ENCODE measurements at places on chromosomes 2 and 18.

- no peak overlapping the region for H3K27ac ChIP-seq
- no peak for DNase-seq
- H3K4me1 ChIP-seq = no peaks in the 10 kb centered on the region
- no peaks in the 10 kb centered on the region for H3K36me3 ChIP-seq
Measured at GRCh38 chr2:34549710-34550345, 950.7 kb upstream of the FAM98A start.

GRCh38 chr2:167607731-167608130, 639.7 kb downstream of the STK39 start:
- no peaks in the 10 kb centered on the region for H3K4me1 ChIP-seq
- no peaks in the 10 kb centered on the region for H3K27me3 ChIP-seq
- H3K4me3 ChIP-seq = no peak overlapping the region
- no peak overlapping the region for H3K27ac ChIP-seq
- no peak for DNase-seq
- H3K36me3 ChIP-seq = no peaks in the 10 kb centered on the region

GRCh38 chr2:160091381-160091780, 29.0 kb upstream of the PLA2R1 start:
- no peak overlapping the region for H3K4me3 ChIP-seq
- no peaks in the 10 kb centered on the region for H3K27me3 ChIP-seq
- no peaks in the 10 kb centered on the region for H3K4me1 ChIP-seq
- no peaks in the 10 kb centered on the region for H3K36me3 ChIP-seq

GRCh38 chr18:26487437-26487836, 60.9 kb downstream of the KCTD1 start:
- no peaks in the 10 kb centered on the region for H3K27me3 ChIP-seq
- no peak overlapping the region for H3K27ac ChIP-seq
- H3K4me3 ChIP-seq = no peak overlapping the region
- H3K4me1 ChIP-seq = no peaks in the 10 kb centered on the region
- no peak for DNase-seq
- peaks cover 49% of the 10 kb centered on the region for H3K36me3 ChIP-seq

DNA sequence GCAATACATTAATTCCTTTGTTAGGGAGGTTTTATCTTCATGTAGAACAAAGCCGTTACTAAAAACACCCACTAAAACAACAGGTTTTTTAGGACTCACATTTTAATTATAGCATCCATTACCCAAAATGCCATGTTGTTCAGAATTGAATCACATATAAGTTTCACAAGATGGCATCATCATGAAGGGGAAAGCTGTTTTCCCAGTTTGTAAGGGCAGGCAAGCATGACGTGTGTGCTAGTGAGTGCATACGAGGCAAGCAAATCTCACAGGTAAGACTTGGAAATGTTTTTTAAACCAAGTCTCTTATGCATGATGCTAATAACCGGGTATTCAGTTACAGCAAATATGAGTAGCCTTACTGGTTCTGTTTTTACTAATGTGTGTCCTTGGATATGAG, 111.8 kb upstream of the NFATC1 start:
- H3K36me3 ChIP-seq = peaks cover 8% of the 10 kb centered on the region
- no peaks in the 10 kb centered on the region for H3K4me1 ChIP-seq
- H3K4me3 ChIP-seq = no peak overlapping the region
- H3K27ac ChIP-seq = no peak overlapping the region

DNA sequence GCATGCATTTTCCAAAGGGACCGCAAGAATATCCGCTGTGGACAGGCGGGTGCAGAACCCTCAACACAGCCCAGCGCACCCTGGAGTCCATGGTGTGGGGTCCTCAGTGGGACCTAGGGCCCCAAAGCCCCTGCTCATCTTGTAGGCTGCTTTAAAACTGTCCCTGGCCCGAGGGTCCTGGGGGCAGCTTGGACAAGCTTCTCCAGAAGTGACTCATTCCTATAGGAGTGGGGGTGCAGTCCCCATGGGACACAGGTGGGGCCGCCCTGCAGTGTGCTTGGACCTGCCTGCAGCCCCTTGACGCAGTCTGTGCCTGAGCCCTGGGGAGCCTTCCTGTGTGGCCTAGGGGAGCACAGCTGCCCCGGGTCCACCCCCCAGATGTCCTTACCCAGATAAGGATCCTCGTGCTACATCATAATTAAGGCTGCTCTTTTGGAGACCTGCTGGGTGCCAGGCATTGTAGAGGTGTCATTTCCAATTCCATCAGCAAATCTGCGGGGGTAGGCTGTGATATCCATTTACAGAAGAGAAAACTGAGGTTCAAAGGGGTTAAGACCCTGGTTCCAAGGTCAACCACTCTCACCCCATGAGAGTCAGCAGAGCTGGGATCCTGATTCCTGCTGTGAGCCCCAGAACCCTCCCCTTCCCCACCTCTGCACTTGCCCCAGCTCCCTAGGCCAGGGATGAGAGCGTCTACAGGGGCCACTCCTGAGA, 1.7 kb upstream of the HS6ST1 start:
- peaks cover 14% of the 10 kb centered on the region for H3K36me3 ChIP-seq
- no peak for DNase-seq

DNA sequence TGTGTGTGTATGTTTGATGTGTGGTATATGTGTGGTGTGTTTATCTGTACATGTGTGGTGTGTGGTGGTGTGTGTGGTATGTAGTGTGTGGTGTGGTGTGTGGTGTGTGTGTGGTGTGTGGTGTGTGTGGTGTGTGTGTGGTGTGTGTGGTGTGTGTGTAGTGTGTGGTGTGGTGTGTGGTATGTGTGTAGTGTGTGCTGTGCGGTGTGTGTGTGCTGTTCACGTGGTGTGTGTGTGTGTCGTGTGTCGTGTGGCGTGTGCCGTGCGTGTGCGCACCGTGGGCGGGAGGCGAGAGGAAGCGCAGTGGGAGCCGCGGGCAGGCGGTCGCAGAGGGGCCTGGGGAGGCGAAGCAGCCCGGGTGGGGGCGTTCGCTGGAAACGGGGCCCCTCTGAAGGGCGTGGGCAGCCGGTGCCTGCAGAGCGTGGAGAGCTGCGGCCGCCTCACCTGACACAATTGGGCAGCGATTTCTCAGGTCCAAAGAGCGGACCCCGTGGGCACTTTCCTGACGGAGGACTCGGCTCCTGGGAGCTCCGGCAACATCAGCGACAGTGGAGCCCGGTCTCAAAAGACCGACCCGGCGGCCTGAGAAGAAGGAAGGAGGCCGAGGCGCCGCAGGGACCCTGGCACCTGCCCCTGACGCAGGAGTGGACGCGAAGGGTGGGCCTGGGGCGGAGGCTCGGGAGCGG, 741.1 kb upstream of the SALL3 start:
- H3K27ac ChIP-seq = no peak overlapping the region
- H3K27me3 ChIP-seq = no peaks in the 10 kb centered on the region
- no peak for DNase-seq
- peak overlapping the region; percentile 11 for H3K4me3 ChIP-seq

DNA sequence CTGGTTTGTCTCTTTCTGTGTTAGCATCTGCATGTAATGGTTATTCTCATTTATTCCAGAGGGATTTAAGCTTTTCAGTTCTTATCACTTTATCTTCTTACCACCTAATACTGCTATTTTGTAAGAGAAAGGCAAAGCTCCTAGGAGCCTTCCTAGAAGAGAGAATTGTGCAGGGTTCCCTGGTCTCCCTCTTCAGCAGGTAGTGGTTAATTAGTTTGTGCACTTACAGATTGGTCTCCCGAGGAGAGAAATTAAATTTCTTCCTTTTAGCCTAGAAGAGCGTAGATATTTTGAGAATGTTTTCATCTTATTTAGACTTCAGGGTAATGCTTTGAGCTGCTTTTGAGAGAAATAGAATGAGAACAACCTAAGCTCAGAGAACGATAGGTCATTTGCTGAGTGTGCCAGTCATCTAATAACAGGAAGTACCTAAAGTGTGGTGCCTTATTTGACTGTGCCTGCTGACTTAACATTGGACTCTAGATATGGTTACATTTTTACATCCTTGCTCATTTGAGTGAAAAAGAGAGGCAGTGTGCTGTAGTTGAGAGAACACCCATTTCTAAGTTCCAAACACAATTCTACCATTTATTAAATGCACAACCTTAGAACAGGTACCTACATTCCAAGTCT, 651.4 kb downstream of the STK39 start:
- peaks cover 1% of the 10 kb centered on the region for H3K36me3 ChIP-seq
- no peak overlapping the region for H3K27ac ChIP-seq
- no peak for DNase-seq
- H3K27me3 ChIP-seq = no peaks in the 10 kb centered on the region
- no peak overlapping the region for H3K4me3 ChIP-seq
- H3K4me1 ChIP-seq = no peaks in the 10 kb centered on the region

GRCh38 chr18:3450799-3451182, 819 bp downstream of the TGIF1 start:
- peaks cover 6% of the 10 kb centered on the region for H3K36me3 ChIP-seq
- DNase-seq = peak; percentile 23
- no peaks in the 10 kb centered on the region for H3K27me3 ChIP-seq
- H3K27ac ChIP-seq = peak overlapping the region; percentile 91
- peak overlapping the region; percentile 95 for H3K4me3 ChIP-seq
- peaks cover 8% of the 10 kb centered on the region for H3K4me1 ChIP-seq

GRCh38 chr18:40925071-40925541, 1029.9 kb upstream of the PIK3C3 start:
- no peak overlapping the region for H3K27ac ChIP-seq
- no peaks in the 10 kb centered on the region for H3K27me3 ChIP-seq
- no peak overlapping the region for H3K4me3 ChIP-seq
- H3K36me3 ChIP-seq = no peaks in the 10 kb centered on the region

- H3K27me3 ChIP-seq = no peaks in the 10 kb centered on the region
- no peaks in the 10 kb centered on the region for H3K36me3 ChIP-seq
- H3K4me1 ChIP-seq = peaks cover 6% of the 10 kb centered on the region
- H3K4me3 ChIP-seq = no peak overlapping the region
- no peak overlapping the region for H3K27ac ChIP-seq
Measured at GRCh38 chr2:228689053-228689452, 507.6 kb upstream of the SPHKAP start.

DNA sequence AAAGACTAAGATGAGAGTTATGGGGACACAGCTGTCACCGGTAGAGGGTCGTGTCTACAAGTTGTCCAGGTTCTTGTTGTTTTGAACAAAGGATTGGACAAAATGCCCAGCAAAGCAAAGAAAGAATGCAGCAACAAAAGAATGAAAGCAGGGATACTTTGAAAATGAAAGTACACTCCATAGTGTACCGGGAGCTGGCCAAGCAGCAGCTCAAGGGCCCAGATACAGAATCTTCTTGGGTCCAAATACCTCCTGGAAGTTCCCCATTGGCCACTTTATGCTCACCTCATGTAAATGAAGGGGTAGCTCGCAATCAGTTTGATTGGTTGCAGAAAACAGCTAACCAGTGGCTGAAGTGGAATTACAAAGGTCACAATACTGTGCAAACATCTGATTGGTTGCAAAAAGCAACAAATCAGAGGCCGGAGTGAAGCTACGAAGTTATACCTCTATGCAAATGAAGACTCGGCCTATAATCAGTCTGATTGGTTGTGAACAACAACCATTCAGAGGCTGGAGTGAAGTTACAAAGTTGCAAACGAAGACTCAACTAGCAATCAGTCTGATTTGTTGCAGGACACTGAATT, 474.9 kb upstream of the TMEFF2 start:
- no peak overlapping the region for H3K4me3 ChIP-seq
- no peak overlapping the region for H3K27ac ChIP-seq
- DNase-seq = no peak
- H3K4me1 ChIP-seq = no peaks in the 10 kb centered on the region

DNA sequence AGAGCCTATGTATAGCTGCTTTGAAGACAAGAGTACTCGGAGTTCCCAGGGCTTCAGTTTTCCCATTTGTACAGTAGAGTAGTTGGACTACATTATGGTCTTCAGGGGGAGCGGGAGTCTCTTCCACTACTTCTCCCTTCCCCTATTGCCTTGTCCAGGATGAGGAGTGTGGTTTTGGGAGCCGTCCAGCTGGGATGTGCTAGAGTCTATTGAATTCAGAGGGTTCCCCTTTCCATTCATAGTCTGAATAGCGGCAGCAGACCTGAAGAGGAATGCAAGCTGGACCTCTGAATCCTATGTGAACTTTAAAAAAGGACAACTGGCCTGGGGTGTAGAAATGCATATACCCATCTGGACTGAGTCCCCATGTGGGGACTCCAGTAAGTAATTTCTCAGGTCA, 43.5 kb upstream of the EPG5 start:
- no peak for DNase-seq
- peaks cover 6% of the 10 kb centered on the region for H3K36me3 ChIP-seq
- H3K4me3 ChIP-seq = no peak overlapping the region
- no peaks in the 10 kb centered on the region for H3K27me3 ChIP-seq

GRCh38 chr2:190707726-190708125, 58.8 kb downstream of the NAB1 start:
- no peaks in the 10 kb centered on the region for H3K4me1 ChIP-seq
- H3K36me3 ChIP-seq = no peaks in the 10 kb centered on the region
- H3K27me3 ChIP-seq = no peaks in the 10 kb centered on the region

All from neuronal stem cell (in vitro differentiated cells).